ENCODE measurements at places on chromosomes 13 and 19. TPM values are rescaled to one million over a fixed set of nuclear protein-coding genes. Genes with fewer than 3 reads are reported as not detected.

GRCh38 chr19:35285095-35285449, 2.7 kb downstream of the HAMP start:
- no peak for DNase-seq

- DNase-seq: no peak
Measured at GRCh38 chr19:40304306-40304705, 19.2 kb upstream of the AKT2 start.

GRCh38 chr13:84741253-84741652, 859.0 kb upstream of the SLITRK1 start:
- no peak for DNase-seq

DNA sequence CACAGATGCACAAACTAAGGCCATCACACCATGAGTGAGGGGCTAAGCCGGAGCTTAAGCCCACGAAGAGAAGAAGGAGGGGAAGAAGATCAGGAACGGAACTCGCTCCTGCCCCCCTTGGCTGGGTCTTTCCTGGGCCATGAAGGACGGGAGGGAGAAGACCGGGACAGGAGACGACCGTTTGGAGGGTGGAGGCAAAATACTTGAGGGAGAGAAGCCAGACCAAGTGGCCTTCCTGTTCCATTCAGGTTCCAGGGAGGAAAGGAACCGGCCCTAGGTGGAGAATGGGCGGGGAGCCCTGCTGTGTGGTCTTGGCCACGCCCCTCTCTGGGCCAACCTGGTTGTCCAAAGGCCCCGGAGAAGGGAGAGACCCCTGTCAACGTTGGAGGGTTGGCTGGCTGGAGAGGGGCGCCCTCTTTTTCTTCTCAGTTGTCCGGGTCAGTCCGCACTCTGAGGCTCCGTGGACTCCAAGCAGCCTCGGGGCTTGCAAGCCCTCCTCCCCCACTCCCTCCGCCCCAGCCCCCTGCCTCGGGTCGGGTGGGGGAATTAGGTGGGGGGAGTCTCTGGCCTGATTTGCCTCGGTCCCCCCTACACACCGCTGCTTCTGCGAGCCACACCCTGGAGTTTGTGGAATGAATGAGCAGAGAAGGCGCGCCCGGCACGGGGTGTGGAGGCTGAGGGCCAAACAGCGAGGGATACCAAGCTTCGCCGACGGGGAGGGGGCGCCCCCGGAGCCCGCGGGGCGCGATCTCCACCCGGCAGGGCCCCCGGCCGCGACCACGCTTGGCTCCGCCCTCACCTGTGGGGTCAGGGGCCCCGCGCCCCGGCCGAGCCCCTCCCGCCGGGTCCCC, 757 bp downstream of the FBN3 start:
- no peak for DNase-seq

DNA sequence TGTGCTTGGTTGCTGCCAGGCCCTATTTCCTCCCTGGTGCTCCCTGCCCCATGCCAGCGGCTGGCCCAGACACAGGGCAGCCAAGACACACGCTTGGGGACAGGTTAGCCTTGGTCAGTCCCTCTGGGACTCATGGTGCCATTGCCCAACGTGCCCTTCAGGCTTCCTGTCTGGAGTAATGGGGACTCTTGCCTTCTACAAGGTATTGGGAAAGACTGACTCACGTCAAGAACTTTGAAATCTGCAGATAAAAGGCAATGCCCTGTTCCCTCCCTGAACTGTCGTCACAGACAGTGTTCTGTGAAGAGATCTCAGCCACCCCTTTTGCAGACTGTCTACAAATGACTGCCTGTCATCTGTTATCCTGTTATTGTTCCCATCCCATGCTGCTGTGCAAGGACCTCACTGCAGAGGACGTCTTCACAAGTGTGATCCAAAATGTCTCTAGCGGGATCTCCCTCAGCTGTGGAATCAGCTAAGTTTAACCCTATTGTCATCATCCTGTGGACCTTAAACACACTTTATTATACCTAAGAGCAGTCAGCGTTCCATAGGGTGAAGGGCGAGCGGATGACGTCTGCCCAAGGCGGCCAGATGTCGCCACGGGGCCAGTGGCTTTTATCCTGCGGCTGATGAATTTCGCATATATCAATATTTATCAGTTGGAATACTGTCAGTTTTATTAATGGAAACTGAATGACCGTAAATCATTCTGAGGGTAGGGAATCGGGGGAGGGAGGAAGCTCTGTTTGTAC, 59.0 kb downstream of the GSX1 start:
- DNase-seq: no peak

GRCh38 chr19:1336079-1336684, 47.5 kb upstream of the NDUFS7 start:
- DNase-seq: no peak

- DNase-seq: no peak
Measured at GRCh38 chr13:25783076-25783475, 268.7 kb downstream of the SHISA2 start.

GRCh38 chr13:38830442-38831045, 143.7 kb downstream of the FREM2 start:
- no peak for DNase-seq

GRCh38 chr19:36128392-36128736, 11.5 kb upstream of the CAPNS1 start:
- no peak for DNase-seq

GRCh38 chr19:42528354-42529247, at the start of gene CEACAM1:
TSS of gene CEACAM1 (minus strand) at chr19:42528481. CDS start at chr19:42528374, 107 bp downstream.
- DNase-seq: peak; percentile 75

- no peak for DNase-seq
Measured at GRCh38 chr13:39253774-39254173, 215.5 kb downstream of the NHLRC3 start.

DNA sequence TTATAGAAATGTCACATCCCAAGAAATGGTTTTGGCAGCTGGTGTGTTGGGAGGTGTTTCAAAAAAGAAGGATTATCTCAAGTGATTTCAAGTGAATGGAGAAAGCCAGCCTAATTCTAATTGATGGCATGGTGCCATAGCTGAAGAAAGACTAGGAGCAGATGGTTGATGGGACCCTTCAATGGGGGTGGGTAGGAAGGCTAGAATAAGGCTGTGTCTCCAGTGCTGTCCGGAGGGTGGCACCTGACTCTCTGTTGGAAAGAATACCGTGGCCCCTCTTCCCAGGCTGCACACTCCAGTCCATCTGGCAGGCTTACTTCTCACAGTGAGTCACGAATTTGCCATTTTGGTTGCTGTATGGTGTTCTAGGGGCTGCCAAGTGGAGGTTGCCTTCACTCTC, 51.0 kb upstream of the GPR12 start:
- DNase-seq: no peak

GRCh38 chr13:77460195-77460594, 75.3 kb upstream of the SCEL start:
- DNase-seq: no peak

DNA sequence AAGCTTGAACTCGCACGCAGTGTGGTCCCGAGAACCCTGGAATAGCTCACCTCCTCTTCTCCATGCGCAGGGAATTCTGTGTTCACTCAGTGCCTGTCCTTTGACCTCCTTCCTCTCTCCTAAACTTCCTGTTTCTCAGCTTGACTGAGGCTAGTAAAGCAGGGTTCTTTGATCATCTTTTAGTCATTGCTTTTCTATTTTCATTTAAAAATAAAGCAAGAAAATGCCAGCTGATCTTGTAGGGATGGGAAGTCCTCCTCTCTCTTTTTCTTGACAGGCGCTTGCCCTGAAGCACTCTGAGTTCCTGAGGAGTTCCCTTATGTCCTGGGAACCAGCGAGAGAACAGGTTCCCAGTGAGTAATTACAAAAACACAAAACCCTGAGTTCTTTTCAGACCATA, 62.8 kb downstream of the ARHGEF7 start:
- peak; percentile 39 for DNase-seq

- no peak for DNase-seq
Measured at GRCh38 chr19:51743405-51743804, 8.3 kb downstream of the FPR1 start.

DNA sequence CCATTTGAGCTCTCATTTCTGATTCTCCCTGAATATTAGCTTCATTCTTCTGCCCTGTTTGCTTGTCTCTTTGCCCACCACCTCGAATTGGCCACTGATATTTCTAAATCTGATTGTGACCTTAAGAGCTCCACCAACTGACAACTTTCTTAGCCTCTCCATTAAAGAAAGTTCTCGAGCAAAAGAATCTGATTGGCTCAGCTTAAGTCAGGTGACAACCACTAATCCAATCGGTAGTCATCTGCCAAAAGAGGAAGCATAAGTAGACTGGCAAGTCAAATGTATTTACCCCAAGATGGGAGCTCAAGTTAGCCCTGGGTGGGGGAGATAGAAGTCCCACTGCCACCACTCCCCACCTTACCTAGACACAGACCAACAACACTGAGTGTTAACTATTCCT, 41.5 kb downstream of the NOTCH3 start:
- no peak for DNase-seq

DNA sequence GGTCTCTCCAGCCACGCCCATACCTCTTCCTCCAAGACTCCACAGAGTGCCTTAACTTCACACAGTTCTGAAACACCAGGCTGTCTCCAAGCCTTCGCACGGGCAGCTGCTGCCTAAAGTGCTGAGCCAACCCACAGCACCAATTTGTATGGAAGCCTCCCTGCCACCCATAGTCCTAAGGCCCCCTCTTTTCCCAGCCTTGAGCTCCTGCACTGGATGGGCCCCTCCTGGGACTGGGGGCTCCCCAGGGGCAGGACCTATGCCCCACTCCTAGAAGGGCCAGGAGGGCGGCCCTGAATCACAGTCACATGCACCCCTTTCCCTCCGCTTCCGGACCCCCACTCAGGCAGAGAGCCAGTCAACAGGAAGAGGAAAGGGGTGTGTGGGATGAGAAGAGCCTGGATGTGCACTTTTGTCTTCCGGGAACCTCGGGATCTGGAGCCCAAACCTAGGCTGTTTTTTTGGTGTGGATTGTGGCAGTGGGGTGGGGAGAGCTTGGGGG, 5.1 kb upstream of the FCER2 start:
- no peak for DNase-seq

DNA sequence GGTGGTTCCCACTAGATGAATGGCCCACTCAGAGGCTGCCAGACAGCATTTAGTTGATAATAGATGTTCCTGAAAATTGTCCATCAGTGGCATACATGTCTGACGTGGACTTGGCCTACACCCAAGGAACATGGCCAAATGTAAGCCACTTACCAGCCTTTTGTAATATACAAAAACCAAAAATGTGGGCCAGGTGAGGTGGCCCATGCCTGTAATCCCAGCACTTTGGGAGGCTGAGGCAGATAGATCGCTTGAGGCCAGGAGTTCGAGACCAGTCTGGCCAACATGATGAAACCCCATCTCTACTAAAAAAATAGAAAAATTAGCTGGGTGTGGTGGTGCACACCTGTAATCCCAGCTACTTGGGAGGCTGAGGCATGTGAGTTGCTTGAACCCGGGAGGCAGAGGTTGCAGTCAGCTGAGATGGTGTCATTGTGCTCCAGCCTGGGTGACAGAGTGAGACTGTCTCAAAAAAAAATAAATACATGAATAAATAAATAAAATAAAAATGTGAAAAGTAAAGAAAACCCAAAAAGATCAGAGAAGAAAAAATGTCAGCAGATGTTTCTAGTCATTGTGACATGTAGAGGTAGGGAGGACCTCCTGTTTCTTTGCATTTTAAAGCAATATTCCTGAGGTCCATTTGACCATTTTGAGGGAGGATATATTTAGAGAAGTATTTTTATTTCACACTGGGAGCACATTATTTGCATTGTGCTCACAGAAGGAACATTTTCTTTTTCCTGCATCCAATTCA, 7.1 kb upstream of the WTIP start:
- DNase-seq: no peak

DNA sequence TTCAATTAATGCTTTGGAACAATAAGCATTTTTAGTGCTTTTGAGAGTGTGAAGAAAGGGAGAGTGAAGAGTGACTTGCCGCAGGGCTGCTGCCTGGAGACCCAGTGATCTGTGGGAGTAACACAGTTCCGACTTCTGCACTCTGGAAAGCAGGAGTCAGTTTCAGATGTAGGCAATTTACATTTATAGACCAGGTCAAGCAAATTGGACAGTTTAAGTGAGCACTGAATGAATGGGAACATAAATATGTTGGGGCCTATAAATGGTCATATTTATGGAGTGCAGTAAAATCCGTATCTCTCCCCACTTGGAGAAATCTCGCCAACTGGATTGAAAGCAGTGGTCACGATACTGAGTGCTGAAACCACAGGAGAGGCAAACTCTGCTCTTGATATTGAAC, 9.4 kb upstream of the SHISA2 start:
- DNase-seq: no peak

- no peak for DNase-seq
Measured at GRCh38 chr13:72990953-72991352, 67.9 kb upstream of the KLF5 start.

DNA sequence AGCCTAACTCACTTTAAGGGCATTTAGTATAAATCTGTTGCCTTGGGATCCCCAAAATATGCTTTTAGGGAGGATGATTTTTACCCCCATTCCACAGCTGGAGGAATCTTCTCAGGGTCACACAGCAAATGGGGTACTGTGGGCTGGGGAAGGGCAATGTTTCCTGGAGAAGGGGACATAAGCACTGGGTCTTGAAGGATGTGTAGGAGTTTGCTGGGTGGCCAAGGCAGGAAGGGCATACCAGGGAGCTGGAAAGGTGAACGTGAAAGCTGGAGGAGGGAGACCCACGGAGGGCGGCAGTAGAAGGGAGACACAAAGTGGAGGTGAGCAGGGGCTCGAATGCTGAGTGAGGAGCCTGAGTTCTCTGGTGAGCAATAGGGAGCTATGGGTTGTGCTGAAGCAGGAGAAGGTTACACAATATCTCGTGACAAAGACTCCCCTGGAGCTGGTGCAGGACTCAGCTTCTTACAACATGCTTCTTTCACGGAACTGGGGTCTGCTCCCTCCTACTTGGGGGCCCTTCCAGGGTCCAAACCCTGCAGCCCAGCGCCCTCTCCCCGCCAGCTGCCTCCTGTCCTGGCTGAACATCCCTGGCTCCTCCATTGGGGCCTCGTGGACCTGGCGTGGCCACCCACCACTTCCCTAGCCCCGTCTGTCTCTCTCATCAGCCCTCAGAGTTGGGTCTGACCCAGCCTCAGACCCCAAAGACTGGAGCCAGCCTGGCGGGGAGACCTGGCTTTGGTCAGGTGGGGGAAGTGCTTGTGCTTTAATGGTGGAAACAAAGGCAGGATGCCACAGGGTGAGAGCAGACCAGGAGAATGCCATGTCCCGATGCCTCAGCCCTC, 11.1 kb downstream of the CILP2 start:
- DNase-seq: no peak

- no peak for DNase-seq
Measured at GRCh38 chr13:29907670-29908069, 57.3 kb upstream of the UBL3 start.

ZNF773 gene
- total RNA-seq: 12.1 TPM

SNAPC2 gene
- total RNA-seq: 5.8 TPM

CCL25 gene
- total RNA-seq: not detected

LTBP4 gene
- 60.8 TPM for total RNA-seq

ZNF865 gene
- 0.39 TPM for total RNA-seq

MBD3L3 gene
- not detected for total RNA-seq

TEKTIP1 gene
- not detected for total RNA-seq

REEP6 gene
- total RNA-seq: 0.51 TPM

DCT gene
- not detected for total RNA-seq

GIPR gene
- not detected for total RNA-seq

ZNF253 gene
- total RNA-seq: 2.4 TPM

LGALS7B gene
- 0.39 TPM for total RNA-seq
